ENCODE measurements at places on chromosomes 3 and 15. TPM values are rescaled to one million over a fixed set of nuclear protein-coding genes. Genes with fewer than 3 reads are reported as not detected.

GRCh38 chr15:40430271-40430805 is 10.4 kb upstream of the BAHD1 start:
- H3K27me3 ChIP-seq: no peaks in the 10 kb centered on the region
- H3K4me3 ChIP-seq: no peak overlapping the region
- H3K4me1 ChIP-seq: no peaks in the 10 kb centered on the region
- H3K36me3 ChIP-seq: no peaks in the 10 kb centered on the region
- no peak overlapping the region for H3K27ac ChIP-seq

LRTM1 gene
- not detected for total RNA-seq

DNA sequence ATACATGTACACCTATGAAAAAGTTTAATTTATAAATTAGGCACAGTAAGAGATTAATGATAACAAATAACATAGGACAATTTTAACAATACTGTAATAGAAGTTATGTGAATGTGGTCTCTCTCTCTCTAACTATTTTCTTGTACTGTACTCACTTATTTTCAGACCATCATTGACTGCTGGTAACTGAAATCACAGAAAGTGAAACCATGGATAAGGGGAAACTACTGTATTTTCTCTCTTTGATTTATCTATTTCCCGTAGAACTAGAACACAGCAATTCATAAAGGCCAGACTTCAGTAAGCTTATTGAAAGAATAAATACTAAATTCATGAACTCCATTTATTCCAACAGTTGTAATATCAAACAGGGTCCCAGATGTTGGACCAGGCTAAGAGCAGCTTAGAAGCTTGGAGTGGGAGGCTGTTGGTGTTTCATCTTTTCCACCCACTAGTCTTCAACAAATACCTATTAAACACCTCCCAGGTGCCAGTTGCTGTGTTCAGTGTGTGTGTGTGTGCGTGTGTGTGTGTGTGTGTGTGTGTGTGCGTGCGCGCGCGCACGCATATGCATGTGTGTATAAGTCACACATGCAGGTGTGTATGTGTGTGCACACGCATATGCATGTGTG is 235.4 kb downstream of the FOXP1 start:
- H3K4me3 ChIP-seq: no peak overlapping the region
- no peak overlapping the region for H3K27ac ChIP-seq
- H3K36me3 ChIP-seq: no peaks in the 10 kb centered on the region
- no peak for DNase-seq
- no peaks in the 10 kb centered on the region for H3K27me3 ChIP-seq

GRCh38 chr3:45942051-45942825 is 1.0 kb upstream of the CXCR6 start:
- H3K4me3 ChIP-seq: no peak overlapping the region
- H3K27me3 ChIP-seq: no peaks in the 10 kb centered on the region
- H3K27ac ChIP-seq: no peak overlapping the region
- peaks cover 4% of the 10 kb centered on the region for H3K4me1 ChIP-seq
- H3K36me3 ChIP-seq: no peaks in the 10 kb centered on the region

CD86 gene
- total RNA-seq: 4.8 TPM

DNA sequence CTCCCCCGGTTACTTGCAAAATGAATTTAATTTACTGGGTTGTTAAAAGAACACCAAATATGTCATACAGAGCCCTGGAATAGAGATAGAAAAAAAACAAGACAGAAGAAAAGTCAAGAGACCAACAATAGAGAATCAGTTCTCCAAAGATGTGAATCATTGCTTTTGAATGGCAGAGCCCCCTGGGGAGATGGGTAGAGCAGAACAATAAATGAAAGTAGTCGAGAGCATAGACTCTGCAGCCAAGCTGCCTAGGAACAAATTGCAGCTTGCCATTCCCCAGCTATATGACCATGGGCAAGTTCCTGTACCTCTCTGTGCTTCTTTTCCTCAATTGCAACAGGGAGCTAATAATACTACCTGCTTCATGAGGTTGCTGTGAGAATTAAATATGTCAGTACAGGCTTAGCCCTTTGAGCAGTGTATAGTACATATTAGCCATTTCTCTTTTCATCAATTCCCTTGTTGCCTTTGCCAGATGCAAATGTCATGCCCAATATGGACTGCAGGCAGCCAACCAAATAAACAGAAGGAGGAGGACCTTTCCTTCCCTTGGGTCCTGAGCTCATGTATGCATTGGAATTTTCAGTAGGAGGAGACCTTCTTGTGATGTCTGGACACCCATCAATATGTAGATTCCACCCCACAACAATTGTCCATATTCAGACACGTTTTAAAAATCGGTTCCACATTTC is 25.0 kb upstream of the BFSP2 start:
- no peak overlapping the region for H3K27ac ChIP-seq
- H3K4me1 ChIP-seq: no peaks in the 10 kb centered on the region
- no peak overlapping the region for H3K4me3 ChIP-seq
- H3K27me3 ChIP-seq: no peaks in the 10 kb centered on the region
- no peak for DNase-seq

MINAR1 gene
- total RNA-seq: 0.45 TPM

DNA sequence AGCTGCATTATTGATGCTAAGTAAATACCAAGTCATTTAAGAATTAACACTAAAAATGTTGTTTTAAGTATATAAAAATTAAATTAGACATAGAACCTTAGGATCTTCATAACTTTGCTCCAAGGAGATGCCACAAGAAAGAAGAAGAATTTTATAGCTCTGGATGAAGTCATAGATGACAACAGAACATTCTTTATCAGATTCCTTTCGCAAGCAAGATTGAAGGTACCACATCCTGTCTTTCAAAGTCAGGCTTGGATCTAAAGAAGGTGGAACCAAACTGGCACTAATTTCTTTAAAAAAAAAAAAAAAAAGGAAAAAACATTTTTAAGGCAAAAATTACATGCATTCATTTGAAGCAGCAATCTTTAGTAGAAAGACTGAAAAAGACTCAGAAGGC is 62.5 kb downstream of the POLQ start:
- no peak overlapping the region for H3K27ac ChIP-seq
- no peaks in the 10 kb centered on the region for H3K27me3 ChIP-seq
- no peak overlapping the region for H3K4me3 ChIP-seq
- H3K36me3 ChIP-seq: no peaks in the 10 kb centered on the region
- no peak for DNase-seq

GRCh38 chr3:141465221-141465620 is 21.6 kb upstream of the RASA2 start:
- no peak overlapping the region for H3K4me3 ChIP-seq
- DNase-seq: no peak
- no peaks in the 10 kb centered on the region for H3K4me1 ChIP-seq
- H3K27ac ChIP-seq: no peak overlapping the region
- no peaks in the 10 kb centered on the region for H3K27me3 ChIP-seq

NDUFB5 gene
- total RNA-seq: 70.3 TPM

- no peaks in the 10 kb centered on the region for H3K27me3 ChIP-seq
- no peaks in the 10 kb centered on the region for H3K36me3 ChIP-seq
- no peak overlapping the region for H3K4me3 ChIP-seq
- DNase-seq: no peak
- H3K27ac ChIP-seq: no peak overlapping the region
- no peaks in the 10 kb centered on the region for H3K4me1 ChIP-seq
Observed at GRCh38 chr3:45109771-45110508, 36.2 kb downstream of the CDCP1 start.

DNA sequence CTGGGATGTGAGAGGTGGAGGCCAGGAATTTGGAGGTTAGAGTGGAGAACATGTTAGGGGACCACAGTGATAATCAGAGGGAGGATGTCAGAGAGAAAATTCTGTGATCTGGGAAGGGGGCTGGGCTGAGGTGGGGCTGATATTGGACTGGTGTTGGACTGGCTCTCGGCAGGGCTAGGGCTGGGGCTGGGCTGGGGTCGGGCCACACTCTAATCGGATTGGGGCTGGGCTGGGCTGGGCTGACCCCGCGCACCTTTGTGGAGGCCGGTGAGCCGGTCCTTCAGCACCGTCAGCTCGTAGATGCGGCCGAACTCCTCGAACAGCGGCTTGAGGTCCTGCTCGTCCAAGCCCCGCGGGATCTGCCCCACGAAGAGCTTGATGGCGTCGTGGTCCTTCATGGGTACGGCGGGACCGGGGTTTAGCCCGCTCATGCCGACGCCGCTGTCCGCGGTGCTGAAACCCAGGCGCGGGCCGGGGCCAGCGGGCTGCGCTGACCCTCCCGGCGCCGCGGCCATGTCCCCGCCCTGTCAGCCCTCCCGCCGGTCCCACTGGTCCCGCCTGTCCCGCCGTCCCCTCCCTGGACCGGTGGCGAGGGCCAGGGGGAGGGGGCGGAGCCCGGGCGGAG is 485 bp downstream of the CELF6 start:
- H3K4me1 ChIP-seq: peaks cover 8% of the 10 kb centered on the region
- no peaks in the 10 kb centered on the region for H3K27me3 ChIP-seq
- H3K27ac ChIP-seq: no peak overlapping the region
- peak overlapping the region; percentile 36 for H3K4me3 ChIP-seq
- no peaks in the 10 kb centered on the region for H3K36me3 ChIP-seq

MYRIP gene
- 2.8 TPM for total RNA-seq

DNA sequence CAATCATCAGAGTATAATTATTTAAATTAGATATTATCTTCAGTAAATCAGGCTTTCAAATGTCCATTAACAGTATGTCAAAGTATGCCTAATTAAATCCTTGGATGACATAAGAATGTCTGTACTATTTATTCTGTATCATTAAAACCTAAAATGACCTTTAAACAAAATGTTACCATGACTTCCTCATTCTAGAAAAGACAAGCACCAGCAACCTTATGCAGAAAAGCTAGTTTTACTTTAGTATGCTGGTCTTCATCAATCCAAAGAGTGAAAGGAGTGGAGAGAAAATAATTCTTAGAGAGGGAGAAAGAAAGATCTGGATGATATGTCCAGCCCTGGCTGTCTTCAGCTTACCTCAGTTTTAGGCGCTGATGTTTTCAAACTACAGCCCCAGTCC is 140.1 kb upstream of the UBE2E2 start:
- no peak overlapping the region for H3K4me3 ChIP-seq
- no peaks in the 10 kb centered on the region for H3K4me1 ChIP-seq
- no peak overlapping the region for H3K27ac ChIP-seq

DNA sequence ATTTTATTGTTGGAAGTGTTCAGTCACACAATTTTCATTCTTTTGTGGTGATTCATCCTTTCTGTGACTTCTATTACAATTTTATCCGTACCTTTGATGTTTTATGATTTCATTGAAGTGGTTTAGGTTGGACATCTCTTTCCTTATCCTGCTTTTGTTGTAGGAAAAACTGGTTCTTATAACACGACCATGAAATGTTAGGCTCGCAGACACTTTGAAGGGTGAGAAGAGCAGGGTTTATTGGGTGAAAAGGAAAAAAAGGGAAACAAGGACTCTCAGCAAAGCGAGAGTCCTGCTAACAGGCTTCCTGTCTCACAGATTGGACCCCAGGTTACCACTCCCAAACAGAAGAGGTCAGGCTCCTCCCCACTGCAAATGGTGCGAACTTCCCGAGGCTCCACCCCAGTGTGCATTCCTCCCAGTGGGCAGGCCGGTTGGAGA is 257.4 kb downstream of the STXBP5L start:
- no peak overlapping the region for H3K4me3 ChIP-seq
- H3K27ac ChIP-seq: no peak overlapping the region
- no peaks in the 10 kb centered on the region for H3K27me3 ChIP-seq
- H3K36me3 ChIP-seq: no peaks in the 10 kb centered on the region
- no peak for DNase-seq

AMIGO3 gene
- not detected for total RNA-seq

DNA sequence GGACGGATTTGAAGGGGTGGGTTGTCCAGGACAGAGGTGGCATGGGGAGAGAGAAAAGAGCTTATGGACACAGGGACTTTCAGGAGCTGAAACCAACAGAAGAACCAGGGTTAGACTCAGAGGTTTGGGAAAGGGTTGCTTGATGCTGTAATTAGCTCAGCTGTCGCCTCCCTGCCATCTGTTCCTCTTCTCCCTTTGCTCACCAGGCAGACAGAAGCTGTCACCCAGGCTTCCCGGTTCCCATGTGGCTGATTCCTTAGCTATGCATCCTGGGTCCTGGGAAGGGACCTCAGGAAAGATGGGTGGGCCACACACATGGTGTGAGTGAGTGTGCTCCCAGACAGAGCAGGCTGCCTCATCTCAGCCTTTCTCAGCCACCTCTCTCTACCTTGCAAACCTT is 14.1 kb downstream of the PTPN23 start:
- no peaks in the 10 kb centered on the region for H3K27me3 ChIP-seq
- peaks cover 15% of the 10 kb centered on the region for H3K4me1 ChIP-seq
- H3K4me3 ChIP-seq: no peak overlapping the region
- no peak overlapping the region for H3K27ac ChIP-seq
- no peaks in the 10 kb centered on the region for H3K36me3 ChIP-seq

GRCh38 chr3:104316118-104316517 is 1050.6 kb upstream of the ALCAM start:
- H3K4me1 ChIP-seq: no peaks in the 10 kb centered on the region
- H3K27me3 ChIP-seq: no peaks in the 10 kb centered on the region
- no peak overlapping the region for H3K4me3 ChIP-seq
- no peak overlapping the region for H3K27ac ChIP-seq
- H3K36me3 ChIP-seq: no peaks in the 10 kb centered on the region

ANAPC13 gene
- total RNA-seq: 51.0 TPM

- H3K36me3 ChIP-seq: no peaks in the 10 kb centered on the region
- no peak overlapping the region for H3K27ac ChIP-seq
- no peak for DNase-seq
- H3K27me3 ChIP-seq: no peaks in the 10 kb centered on the region
- no peak overlapping the region for H3K4me3 ChIP-seq
Observed at GRCh38 chr3:154427685-154428285, 2.2 kb downstream of the GPR149 start.

DNA sequence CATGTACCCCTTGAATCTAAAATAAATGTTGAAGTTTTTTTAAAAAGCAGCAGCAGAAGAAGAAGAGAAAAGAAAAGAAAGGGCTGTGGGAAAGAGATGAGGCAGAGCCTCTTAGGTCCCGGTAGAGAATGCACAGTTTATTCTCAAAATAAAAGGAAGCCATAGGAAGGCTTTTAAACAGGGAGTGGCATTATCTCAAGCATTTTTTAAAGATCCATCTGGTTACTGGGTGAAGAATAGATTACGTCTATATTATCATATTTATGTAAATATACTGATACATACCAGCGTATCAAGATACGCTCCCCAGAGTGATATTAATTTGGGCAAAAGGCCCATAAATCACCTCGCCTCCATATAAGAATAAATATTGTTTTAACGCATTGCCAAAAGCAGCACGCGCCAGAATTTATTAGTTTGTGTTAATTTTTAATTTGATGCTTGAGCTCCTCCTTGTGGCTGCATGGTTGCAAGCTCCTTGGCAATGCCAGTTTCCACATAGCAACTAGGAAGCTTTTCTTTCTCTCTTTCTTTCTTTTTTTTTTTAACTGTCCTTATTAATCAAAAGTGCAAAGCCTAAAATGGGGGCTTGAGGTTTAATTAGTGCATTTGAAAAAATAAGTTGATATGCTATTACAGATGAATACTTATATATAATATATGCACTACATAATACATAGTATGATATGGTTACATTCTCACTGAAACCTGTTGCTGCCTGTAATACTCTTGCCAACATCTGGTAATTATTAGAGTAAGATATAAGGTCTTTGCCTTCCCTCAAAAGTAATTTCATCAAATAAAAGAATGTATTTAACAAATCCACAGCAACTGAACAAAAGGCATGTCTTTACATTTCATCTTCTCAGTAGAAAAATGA is 242.8 kb upstream of the UBE2E2 start:
- H3K4me1 ChIP-seq: no peaks in the 10 kb centered on the region
- peak; percentile 69 for DNase-seq
- no peaks in the 10 kb centered on the region for H3K36me3 ChIP-seq

GOLGA8G gene
- total RNA-seq: not detected

GRCh38 chr15:60389261-60390077 is 8.3 kb downstream of the ANXA2 start:
- H3K27me3 ChIP-seq: no peaks in the 10 kb centered on the region
- H3K4me3 ChIP-seq: peak overlapping the region; percentile 6
- peak overlapping the region; percentile 22 for H3K27ac ChIP-seq
- H3K36me3 ChIP-seq: no peaks in the 10 kb centered on the region

Measured in ovary (tissue), 10 donors.